ENCODE measurements at places on chromosomes 12 and 14. TPM values are rescaled to one million over a fixed set of nuclear protein-coding genes. Genes with fewer than 3 reads are reported as not detected.

Gene KRT83
- not detected for total RNA-seq

Gene SLC10A1
- total RNA-seq, result not detected

Gene CATSPERB
- not detected for total RNA-seq

Gene PSMC6
- 85.0 TPM for total RNA-seq

Gene KRT78
- not detected for total RNA-seq

Gene SAMD15
- total RNA-seq, result 0.33 TPM

Gene RIPK3
- total RNA-seq, result 0.33 TPM

Gene ARID2
- total RNA-seq, result 15.7 TPM

Gene DCN
- total RNA-seq, result 586 TPM

Gene SLC2A14
- 0.17 TPM for total RNA-seq

Gene ENDOU
- total RNA-seq, result 0.17 TPM

Gene ACOT4
- total RNA-seq, result 1.7 TPM

Gene AICDA
- total RNA-seq, result not detected

Gene KLRD1
- total RNA-seq, result 0.17 TPM

Gene IFNG
- not detected for total RNA-seq

Gene ACRBP
- 0.33 TPM for total RNA-seq

Gene ARID4A
- 10.3 TPM for total RNA-seq

Gene SYT1
- 0.51 TPM for total RNA-seq

Gene SLC38A6
- 93.3 TPM for total RNA-seq

Gene MMP14
- total RNA-seq, result 375 TPM

Gene NYNRIN
- total RNA-seq, result 8.2 TPM

Gene CCDC196
- total RNA-seq, result not detected

Gene USP44
- total RNA-seq, result 27.4 TPM

All from fibroblast of lung (primary cell).